Ovary (tissue), 10 donors: ENCODE measurements at places on chromosomes 13 and 19. TPM values are rescaled to one million over a fixed set of nuclear protein-coding genes. Genes with fewer than 3 reads are reported as not detected.

DNA sequence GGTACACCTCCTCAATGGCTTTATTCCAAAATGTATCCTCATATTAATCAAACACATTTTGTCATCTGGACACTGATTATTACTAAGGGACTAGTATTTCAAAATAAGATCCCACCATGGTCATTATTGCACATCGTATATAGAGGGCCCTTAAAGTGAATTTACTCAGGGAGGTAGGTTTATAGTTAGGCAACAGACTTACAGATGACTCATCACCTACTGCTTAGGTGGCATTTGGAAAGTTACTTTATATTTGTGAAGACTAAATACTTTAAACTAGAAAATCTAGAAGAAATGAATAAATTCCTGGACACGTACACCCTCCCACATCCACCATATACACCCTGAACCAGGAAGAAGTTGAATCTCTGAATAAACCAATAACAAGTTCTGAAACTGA, 353.0 kb downstream of the KCTD12 start:
- DNase-seq = no peak

- no peak for DNase-seq
These were observed 210.8 kb downstream of the OXGR1 start for GRCh38 chr13:96783511-96783910.

- DNase-seq = peak; percentile 37
These were observed 822 bp upstream of the ZNF274 start for GRCh38 chr19:58181902-58182576.

GRCh38 chr19:58578012-58578925, 5.1 kb upstream of the MZF1 start:
- peak; percentile 31 for DNase-seq

- no peak for DNase-seq
These were observed 1.9 kb downstream of the HNRNPA1L2 start for GRCh38 chr13:52644108-52644507.

MAST1 gene
- total RNA-seq = 0.57 TPM

CEACAM16 gene
- not detected for total RNA-seq

PRRG2 gene
- total RNA-seq = not detected
